ENCODE measurements at places on chromosomes 3 and 15.

- DNase-seq: no peak
These were observed 52.8 kb downstream of the CALML4 start for GRCh38 chr15:68152342-68152741.

GRCh38 chr15:78691851-78692421, 50.9 kb upstream of the CHRNB4 start:
- no peak for DNase-seq

- no peak for DNase-seq
These were observed 57.4 kb downstream of the ABTB1 start for GRCh38 chr3:127730171-127730570.

GRCh38 chr3:127628788-127629466, at the start of gene PODXL2:
TSS of gene PODXL2 (plus strand) at chr3:127629185. CDS start at chr3:127629220, 35 bp downstream.
- no peak for DNase-seq
